CD8-positive, alpha-beta memory T cell (primary cell): ENCODE measurements at places on chromosomes 7 and 10.

DNA sequence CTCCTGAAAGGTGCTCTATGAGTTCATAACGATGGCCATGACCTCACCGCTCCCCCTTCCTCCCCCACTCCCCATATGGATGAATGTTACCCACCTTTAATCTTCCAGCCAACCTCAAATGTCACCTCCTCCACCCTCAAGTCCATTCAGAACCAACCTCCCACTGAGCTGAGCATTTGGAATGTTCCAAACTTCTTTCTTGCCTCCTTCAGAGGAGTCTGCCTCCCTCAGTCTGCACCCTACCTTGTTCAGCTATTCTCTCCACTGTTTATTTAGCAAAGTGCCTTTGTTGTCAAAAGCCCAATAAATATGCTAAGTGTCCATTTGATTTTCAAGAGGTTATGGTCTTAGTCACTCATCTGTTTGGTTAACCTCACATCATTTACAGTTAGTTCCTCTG, 22.9 kb upstream of the MTPAP start:
- DNase-seq = no peak

GRCh38 chr10:129305046-129305445, 162.0 kb upstream of the MGMT start:
- no peak for DNase-seq

GRCh38 chr7:40793132-40793531, 658.3 kb downstream of the SUGCT start:
- DNase-seq = no peak

- no peak for DNase-seq
Measured at GRCh38 chr10:100565206-100565985, 29.7 kb downstream of the HIF1AN start.

DNA sequence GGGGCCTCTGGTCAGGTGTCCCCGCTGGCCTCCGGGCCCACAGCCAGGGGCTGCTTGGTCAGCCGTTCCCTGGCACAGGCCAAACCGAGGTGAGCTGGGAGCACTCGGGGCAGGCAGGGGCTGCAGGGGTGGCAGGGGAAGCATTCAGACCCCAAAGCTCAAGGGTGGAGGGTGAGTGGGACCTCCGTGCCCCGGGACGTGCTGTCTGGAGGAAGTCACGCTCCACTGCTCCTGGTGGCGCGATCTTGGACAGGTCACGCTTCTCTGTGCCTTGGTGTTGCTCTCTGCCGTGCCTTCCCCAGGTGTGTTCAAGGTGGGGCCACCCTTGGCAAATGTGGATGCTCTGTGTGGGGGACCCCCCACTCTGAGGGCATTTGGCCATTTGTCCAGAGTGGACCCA, 24.6 kb upstream of the ELFN1 start:
- DNase-seq = no peak

- no peak for DNase-seq
Measured at GRCh38 chr7:134695321-134695860, 48.7 kb downstream of the BPGM start.

DNA sequence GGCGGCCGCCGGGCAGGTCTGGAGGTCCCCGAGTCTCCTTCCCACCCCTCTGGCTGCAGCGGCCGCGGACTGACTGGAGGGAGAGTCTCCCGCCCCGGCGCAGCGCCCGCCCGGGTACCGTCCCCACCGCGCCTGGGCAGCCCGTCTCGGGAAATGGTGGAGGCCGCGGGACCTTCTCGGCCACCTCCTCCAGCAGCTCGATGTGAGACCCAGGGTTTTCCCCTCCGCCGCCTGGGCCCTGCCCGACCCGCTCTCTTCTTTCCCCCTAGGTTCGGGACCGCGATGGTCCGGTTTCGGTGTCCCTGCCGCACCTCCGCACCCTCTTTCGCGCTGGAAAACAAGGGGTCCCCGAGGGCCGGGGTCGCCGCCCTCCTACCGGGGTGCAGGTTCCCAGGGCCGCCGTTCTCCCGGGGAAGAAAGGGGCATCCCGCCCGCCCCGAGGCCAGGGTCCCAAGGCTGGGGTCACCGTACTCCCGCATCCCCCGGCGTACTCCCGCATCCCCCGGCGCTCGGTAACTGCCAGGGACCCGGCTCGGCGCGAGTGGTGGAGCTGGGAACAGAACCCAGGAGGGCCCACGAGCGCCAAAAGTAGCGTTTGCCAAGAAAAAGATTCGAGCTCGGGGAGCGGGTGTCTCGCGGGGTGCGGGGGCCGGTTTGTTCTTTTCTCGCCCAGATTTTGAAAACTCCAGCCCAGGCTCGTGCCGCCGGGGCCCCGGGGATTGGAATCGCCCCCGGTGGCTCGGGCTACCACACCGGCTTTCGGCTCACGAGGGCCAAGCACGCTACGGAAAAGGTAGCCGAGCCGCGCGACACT, 3.4 kb downstream of the TNRC18 start:
- DNase-seq = no peak
